ENCODE measurements at places on chromosomes 7 and 10.

DNA sequence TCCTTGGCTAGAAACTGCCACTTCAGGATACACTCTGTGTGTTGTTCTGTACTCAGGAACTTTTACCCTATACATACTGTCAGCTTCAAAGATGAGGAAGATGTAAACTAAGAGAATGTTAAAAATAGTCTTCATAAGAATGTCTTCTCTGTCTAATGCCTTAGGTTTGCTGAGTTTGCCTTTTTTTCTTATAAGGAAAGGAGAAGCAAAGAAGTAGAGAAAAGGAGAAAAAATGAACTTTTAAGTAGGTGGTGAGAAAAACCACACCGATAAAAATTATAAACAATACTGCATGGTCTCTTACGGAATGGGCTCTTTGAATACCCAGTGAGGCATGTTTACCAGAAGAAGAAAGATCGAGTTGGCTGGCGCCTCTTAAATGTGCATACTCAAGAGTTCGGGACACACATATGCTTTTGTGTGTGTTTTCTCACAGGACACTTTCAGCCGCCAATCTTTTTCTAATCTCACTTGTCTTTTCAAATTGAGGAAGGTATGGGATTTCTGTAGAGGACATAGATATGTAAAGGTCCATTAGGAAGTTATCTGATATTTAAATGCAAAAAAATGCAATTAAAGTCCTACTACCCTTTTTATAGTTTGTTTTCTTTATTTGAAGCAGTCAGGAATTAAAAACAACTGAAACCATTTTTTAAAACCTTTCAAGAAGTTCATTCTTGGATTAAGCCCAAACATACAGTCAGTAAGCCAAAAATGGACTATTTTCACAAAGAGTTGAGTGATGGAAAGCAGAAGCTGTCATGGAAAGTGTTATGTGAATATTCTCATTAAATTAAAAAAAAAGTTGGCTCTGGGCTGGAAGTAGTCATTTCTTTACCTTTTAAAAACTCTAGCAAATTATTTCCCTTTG is 100.6 kb upstream of the MDFIC start:
- no peak for DNase-seq

DNA sequence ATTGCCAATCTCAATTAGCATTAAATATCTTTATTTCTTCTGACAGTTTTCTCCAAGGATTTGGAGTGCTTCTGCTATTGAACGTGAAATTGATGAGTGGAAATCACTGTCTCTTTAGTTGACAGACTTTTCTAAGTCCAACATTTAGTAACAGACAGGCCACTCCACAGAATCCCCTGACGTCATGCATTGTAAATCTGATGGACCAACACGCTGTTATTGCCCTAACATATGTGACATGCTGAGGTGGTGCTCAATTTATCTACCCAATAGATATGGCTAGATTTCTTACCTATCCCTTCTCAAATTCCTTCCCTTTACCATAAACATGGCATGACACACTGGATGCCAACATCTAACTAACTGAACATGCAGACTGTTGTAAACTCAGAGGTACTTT is 240.6 kb upstream of the DGKB start:
- no peak for DNase-seq

- no peak for DNase-seq
These were observed 808.7 kb downstream of the XPNPEP1 start for GRCh38 chr10:109114579-109114978.

DNA sequence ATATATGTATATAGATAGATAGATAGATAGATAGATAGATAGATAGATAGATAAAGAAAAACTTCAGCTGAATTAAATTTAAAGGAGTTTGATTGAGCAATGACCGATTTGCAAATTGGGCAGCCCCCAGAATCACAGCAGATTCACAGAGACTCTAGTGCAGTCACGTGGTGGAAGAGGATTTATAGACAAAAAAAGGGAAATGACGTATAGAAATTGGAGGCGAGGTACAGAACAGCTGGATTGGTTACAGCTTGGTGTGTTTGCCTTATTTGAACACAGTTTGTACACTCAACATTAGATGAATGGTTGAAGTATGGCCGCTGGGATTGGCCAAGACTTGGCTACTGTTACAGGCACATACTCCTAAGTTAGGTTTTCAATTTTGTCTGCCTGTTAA is 8.2 kb upstream of the PODXL start:
- no peak for DNase-seq

- no peak for DNase-seq
These were observed 145.7 kb upstream of the AHR start for GRCh38 chr7:17152721-17153120.

DNA sequence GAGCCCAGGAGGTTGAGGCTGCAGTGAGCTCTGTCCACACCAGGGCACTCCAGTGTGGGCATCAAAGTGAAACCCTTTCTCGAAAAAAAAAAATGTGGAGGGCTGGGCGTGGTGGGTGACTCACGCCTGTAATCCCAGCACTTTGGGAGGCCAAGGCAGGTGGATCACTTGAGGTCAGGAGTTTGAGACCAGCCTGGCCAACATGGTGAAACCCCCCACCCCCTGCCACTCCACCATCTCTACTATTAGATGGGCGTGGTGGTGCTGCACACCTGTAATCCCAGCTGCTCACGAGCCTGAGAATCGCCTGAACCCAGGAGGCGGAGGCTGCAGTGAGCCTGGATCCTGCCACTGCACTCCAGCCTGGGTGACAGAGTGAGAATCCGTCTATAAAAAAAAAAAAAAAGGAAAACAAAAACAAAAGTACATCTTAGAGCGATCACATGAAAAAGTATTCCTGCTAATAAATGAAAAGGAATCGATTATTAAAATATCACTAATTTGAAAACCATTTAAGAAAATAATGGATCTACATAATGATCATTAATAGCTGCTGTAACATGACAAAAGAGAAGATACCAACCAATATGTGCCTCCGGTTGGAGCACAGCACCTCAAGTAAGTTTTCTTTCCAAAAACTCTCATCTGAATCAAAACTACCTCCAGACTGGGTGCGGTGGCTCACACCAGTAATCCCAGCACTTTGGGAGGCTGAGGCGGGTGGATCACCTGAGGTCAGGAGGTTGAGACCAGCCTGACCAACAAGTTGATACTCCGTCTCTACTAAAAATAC is 4.9 kb downstream of the HNRNPF start:
- no peak for DNase-seq

DNA sequence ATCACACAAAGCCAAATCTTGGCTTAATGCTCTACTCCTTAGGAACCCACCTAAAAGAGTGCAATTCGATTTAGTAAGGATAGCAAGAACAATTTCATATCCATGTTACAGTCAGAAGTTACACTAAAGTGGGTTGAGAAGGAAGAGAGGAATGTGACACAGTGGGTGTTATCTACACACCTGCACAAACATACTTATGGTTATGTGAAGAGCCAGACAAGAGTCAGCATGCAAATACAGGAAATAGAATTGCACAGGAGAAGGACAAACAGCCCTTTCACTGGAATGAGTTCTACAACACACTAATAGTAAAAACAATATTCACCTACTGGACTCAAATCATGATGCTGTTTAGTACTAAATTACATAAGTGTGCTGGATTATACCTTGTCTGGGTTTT is 262.8 kb downstream of the DGKB start:
- no peak for DNase-seq

GRCh38 chr10:76626386-76626785 is 1011.2 kb downstream of the KCNMA1 start:
- no peak for DNase-seq

DNA sequence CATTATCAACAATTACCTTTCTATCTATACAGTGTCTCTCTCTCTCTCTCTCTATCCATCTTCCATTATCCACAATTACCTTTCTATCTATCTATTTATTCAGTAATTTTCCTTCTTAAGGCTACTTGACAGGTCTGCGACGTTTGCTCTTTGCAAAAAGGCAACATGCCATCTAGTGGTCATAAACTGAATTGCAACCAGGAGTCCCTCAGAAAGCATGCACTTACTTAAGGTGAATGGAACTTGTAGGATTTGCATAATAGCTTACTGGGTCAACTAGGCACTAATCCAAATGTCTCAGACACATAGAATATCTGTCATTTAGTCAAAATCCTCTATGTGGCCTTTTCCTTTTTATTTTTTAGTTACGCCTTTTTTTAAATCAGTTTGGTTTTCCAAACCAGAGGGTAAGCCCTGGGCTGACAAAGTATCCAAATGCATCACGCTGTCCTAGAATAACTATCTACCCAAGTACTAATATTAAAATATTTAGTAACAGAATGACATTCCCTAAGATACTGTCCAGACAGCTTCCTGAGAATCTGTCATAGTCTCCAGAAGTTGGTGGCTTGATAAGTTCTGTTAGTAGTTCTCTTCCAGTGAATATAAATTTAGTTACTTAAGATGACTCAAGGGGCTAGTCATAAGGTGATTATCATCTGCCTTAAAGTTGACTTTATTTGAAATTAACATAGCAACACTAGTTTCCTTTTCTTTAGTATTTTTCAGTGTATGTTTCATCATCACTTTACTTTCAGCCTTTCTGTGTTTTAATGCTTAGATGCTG is 208.3 kb downstream of the PPP1R3A start:
- DNase-seq, result peak; percentile 77

DNA sequence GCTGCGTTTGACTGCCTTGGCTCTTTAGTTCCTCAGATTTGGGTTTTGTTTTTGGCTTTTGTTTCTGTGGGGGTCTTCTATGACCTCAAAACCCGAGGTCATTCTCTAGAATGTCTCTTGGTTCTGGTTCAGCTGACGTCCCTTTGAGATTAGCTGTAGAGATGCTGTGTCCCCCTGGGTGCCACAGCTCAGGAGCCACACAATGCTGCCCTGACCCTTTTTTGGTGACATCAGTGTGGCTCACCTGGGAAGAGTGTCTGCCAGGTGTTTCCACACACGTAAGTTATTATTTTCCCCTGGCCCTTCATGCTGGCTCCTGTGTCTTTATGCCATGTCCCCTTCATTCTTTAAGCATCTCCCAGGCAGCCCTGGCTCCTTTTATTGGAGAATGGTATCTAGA is 89.8 kb upstream of the DDC start:
- DNase-seq, result peak; percentile 12

GRCh38 chr7:149294634-149295480 is 32.9 kb downstream of the ZNF783 start:
- DNase-seq, result no peak
